Sigmoid colon (tissue), 7 donors: ENCODE measurements at places on chromosomes 3 and 15. TPM values are rescaled to one million over a fixed set of nuclear protein-coding genes. Genes with fewer than 3 reads are reported as not detected.

DNA sequence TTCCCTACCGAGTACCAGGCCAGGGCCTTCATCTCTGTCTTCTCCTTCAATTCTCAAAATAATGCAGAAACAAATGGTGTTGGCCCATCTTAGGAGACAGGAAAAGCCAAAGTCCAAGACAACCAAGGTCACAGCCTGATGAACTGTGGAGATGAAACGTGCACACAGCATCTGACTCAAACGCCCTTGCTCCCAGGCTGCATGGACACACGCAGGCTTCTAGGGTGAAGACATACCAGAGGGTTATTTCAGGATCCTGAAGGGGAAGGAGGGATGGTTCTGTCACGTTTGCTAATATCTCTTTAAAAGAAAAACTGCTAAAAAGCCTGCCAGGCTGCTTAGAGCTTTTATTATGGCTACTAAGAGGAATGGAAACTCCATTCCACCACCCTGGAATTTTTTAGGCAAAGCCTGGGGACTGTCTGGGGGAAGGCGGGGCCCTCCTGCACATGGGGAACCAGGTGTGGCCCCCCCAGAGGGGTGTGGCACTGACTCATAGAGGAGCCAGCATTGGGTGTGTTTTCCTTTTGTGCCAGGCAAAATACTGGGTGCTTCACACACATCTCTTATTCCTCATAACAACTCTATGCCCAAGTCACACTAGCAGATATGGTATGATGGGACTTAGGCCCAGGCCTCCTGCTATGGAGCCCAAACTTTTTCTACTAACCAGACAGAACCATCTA lies 62.9 kb downstream of the UMPS start:
- H3K27ac ChIP-seq = peak overlapping the region; percentile 77
- no peak overlapping the region for H3K4me3 ChIP-seq
- no peak for DNase-seq

GRCh38 chr3:126259411-126260391 lies 79.3 kb upstream of the ALDH1L1 start:
- H3K27ac ChIP-seq = no peak overlapping the region
- H3K4me1 ChIP-seq = peaks cover 4% of the 10 kb centered on the region
- no peaks in the 10 kb centered on the region for H3K27me3 ChIP-seq

- no peaks in the 10 kb centered on the region for H3K27me3 ChIP-seq
- no peak overlapping the region for H3K4me3 ChIP-seq
- H3K36me3 ChIP-seq = no peaks in the 10 kb centered on the region
- DNase-seq = no peak
- no peak overlapping the region for H3K27ac ChIP-seq
Measured at GRCh38 chr15:63469190-63469589, 35.2 kb upstream of the USP3 start.

DNA sequence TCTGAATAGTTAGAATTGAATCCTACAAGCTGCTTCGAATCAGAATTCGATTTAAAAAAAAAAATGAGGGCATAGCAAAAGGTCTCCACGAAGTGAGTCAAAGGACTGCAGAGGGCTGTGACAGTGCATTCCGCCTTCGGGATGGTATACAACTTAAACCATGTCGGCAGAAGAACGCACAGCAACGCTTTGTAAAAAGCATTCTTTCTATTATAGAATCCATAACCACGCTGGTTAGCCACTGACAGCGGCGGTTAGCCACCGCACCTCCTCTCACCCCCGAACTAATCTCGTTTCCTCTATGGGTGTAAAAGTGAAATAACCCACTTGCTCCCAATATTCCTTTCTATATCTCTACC lies 664 bp upstream of the PIK3CA start:
- no peak for DNase-seq
- H3K27ac ChIP-seq = peak overlapping the region; percentile 97
- peak overlapping the region; percentile 94 for H3K4me3 ChIP-seq
- no peaks in the 10 kb centered on the region for H3K36me3 ChIP-seq
- H3K27me3 ChIP-seq = no peaks in the 10 kb centered on the region

DNA sequence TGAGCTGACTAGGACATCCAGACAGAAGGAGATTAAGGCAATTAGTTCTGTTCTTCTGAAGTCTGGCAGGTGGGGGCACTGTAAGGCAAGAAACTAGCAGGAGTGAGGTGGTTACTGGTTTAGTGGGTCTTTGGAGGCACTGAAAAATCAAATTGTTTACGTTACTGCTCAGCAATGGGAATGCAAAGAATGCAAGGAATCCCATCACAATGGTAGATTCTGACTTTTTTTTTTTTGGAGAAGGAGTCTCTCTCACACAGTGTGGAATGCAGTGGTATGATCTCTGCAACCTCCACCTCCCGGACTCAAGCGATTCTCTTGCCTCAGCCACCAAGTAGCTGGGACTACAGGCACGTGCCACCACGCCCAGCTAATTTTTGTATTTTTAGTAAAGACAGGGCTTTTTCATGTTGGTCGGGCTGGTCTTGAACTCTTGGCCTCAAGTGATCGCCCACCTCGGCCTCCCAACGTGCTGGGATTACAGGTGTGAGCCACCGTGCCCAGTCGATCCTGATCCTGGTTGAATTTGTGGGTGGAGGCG lies 16.4 kb downstream of the FAM107A start:
- no peaks in the 10 kb centered on the region for H3K27me3 ChIP-seq
- peaks cover 13% of the 10 kb centered on the region for H3K4me1 ChIP-seq
- no peak for DNase-seq
- H3K27ac ChIP-seq = no peak overlapping the region
- no peaks in the 10 kb centered on the region for H3K36me3 ChIP-seq

DNA sequence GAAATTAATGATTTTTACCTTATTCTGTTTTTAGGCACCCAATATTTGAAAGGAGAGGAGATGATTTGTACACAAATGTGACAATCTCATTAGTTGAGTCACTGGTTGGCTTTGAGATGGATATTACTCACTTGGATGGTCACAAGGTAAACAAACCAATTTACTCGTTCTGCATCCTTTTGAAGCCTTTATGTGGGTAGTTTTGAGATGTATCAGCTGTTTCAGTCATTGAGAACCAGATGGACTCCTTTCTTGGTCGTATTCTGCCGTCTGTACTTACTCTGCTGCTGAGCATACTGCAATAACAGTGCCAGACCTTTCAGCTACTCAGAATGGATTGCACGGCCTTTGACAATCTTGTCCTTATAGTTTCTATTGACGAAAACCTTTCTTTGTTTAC lies 13.3 kb downstream of the DNAJB11 start:
- no peaks in the 10 kb centered on the region for H3K27me3 ChIP-seq
- no peak for DNase-seq
- H3K27ac ChIP-seq = no peak overlapping the region
- H3K36me3 ChIP-seq = peaks cover 74% of the 10 kb centered on the region
- H3K4me3 ChIP-seq = no peak overlapping the region

DNA sequence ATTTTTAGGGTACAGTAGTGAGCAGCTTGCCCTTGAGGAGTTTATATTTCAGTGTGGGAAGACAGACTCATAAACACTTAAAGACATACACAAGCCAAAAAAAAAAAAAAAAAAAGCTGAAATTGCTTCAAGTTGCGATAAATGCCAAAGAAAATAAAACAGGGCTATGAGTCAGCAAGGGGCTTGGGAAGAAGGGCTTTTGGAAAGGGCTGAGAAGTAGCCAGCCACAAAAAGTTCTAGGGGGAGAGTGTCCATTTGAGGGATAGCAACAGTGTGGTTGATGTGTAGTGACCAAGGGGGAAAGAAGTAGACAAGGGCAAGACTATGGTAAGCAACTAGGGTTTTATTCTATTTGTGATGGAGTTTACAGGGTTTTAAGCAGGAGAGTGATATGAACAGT lies 185.5 kb downstream of the ADAMTS9 start:
- H3K36me3 ChIP-seq = no peaks in the 10 kb centered on the region
- no peak overlapping the region for H3K27ac ChIP-seq
- H3K4me1 ChIP-seq = no peaks in the 10 kb centered on the region
- DNase-seq = no peak

- H3K4me3 ChIP-seq = no peak overlapping the region
- H3K4me1 ChIP-seq = no peaks in the 10 kb centered on the region
- H3K36me3 ChIP-seq = no peaks in the 10 kb centered on the region
- no peak overlapping the region for H3K27ac ChIP-seq
Measured at GRCh38 chr3:130857336-130858026, 36.4 kb upstream of the ATP2C1 start.

DNA sequence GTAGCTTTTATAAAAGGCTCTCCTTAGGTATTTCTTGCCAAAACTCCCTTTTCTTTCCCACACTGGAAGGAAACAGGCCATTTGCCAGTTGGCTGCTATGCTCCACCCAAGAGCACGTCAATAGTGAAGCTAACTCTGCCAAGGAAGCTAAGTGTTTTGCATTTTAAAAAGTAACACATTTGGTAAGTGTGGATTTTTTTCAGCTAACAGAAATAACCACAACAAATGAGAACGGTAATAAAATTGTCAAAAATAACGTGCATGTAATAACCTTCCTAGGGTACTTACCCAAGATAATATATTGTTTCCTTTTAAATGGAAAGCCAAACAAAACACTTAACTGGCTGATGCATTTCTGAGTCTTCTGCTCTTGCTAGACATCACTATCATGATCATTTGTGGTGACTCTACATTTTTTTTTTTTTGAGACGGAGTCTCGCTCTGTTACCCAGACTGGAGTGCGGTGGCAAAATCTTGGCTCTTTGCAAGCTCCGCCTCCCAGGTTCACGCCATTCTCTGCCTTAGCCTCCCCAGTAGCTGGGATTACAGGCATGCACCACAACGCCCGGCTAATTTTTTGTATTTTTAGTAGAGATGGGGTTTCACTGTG lies 4.6 kb downstream of the DPP8 start:
- peak overlapping the region; percentile 13 for H3K4me3 ChIP-seq
- peak overlapping the region; percentile 55 for H3K27ac ChIP-seq
- DNase-seq = peak; percentile 90
- H3K4me1 ChIP-seq = no peaks in the 10 kb centered on the region

DNA sequence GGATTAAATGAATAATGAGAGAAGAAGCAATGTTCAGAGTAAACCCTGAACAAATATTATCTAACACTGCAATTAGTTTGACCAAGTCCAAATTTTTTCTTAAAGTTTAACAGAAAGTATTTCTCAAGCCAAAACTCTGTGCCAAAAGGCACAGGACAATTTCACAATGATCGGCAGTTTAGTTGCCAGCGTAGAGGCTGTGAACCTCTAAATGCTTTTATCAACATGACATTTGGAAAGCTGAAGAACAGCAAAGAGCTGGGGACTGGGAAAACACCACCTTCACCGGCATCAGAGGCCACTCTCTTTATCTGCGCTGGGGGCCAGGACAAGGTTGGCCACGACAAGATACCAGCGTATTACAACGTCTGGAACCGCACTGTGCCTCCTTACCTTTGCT lies 125.6 kb downstream of the ADAMTS17 start:
- no peak overlapping the region for H3K4me3 ChIP-seq
- H3K36me3 ChIP-seq = no peaks in the 10 kb centered on the region
- H3K27ac ChIP-seq = no peak overlapping the region
- no peak for DNase-seq
- no peaks in the 10 kb centered on the region for H3K27me3 ChIP-seq

Gene ATP2C1
- total RNA-seq = 46.7 TPM

Gene CKMT1A
- 1.8 TPM for total RNA-seq

Gene SLC30A4
- 9.2 TPM for total RNA-seq
